Activated CD4-positive, alpha-beta memory T cell treated with anti-CD3 and anti-CD28 coated beads, Interleukin-2, amount 10 ng/mL, durations not matched to agents 7 days and 5 days (primary cell): ENCODE measurements at places on chromosomes 5 and 9. TPM values are rescaled to one million over a fixed set of nuclear protein-coding genes. Genes with fewer than 3 reads are reported as not detected.

- DNase-seq: no peak
Observed at GRCh38 chr5:112221128-112221527, 197.9 kb downstream of the EPB41L4A start.

DNA sequence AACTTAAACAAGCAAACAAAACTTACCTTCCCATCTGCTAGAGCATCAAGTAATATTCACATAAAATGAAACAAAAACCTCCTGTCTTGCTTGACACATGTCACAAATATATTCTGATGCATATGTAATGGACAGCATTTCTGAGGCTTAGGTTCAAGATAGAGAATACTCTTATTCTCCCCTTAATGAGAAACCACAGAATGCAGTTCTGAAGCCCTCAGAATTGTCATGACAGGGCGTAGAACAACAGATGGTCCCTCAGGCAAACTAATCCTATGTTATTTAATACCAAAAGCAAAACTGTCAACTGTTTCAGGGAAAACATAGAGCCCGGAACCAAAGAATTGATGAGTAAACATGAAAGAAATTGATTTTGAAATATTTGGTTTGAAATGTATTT lies 229.9 kb upstream of the RIOK2 start:
- no peak for DNase-seq

DNA sequence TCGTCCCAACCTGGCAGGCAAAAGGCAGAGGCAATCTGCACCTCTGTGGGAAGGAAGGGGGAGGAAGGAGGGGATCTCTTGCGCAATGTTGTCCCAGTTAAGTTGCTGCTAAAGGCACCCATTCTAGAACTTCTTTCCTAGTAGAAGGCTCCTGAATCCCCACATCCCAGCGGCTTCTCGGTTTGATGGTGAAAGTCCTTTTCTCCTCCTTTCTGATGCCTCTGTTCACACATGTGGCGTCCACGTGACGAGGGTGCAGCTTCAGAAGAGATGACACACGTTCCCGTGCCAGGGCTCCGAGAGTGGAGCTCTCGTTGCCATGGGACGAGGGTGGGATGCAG lies 96.9 kb upstream of the FCN2 start:
- DNase-seq: no peak

GRCh38 chr5:74239261-74239660 lies 401.3 kb downstream of the ENC1 start:
- DNase-seq: no peak

DNA sequence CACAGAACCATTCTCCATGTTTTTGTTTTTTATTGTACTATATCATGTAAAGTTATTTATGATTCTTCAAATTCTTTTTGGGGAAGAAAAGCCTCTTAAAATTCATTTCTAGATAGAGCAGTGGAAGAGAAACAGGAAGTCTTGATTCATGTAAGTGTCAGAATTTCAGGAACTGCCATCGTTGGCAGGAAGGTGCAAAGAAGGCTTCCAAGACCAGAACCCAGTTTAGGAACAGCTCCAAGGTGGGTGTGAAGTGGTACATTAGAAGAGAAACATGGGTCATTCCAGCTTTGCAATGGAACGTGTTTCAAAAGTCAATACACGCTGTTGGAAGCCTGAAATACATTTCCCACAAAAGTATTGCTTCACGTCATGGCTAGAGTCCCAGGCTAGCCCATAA lies 14.8 kb downstream of the SAXO1 start:
- no peak for DNase-seq

DNA sequence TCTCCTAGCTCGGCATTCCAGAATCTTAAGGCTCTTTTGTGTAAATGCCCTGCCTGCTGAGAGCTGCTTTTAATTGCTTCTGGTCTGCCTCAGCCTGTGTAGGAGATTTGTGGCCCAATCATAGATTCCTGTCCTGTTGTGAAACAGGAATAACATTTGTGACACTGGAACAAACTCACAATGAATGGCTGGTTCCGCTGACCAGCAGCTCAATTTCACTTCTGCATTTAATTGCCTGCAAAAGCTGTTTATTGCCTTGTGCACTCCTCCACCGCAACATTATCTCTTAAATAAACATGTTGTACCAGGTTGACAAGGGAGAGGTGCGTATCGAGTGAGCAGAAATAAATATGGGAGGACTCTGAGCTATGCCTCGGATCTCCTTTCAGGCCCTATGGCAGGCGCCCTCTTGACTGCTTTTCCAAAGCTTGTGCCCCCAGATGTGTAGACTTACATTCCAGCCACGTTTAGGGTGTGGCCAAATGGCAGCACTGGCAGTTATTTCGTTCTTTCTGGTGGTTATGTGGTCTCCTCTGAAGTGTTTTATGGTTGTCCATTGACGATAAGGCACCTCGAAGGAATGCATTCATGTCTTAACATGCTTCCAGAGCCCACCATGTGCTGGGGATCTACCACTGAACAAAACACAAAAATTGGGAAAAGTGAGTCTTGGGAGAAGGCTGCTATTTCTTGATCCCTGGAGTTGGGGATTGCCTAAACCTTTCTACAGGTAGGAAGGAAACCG lies 58.1 kb downstream of the DMRT1 start:
- DNase-seq: no peak

GRCh38 chr5:51559339-51559738 lies 176.1 kb downstream of the ISL1 start:
- no peak for DNase-seq

GRCh38 chr9:124520206-124520596 lies 13.0 kb upstream of the NR5A1 start:
- no peak for DNase-seq

GRCh38 chr9:98654247-98654646 lies 54.5 kb downstream of the GABBR2 start:
- no peak for DNase-seq

- DNase-seq: no peak
Observed at GRCh38 chr5:92050970-92051369, 667.9 kb upstream of the ARRDC3 start.

DNA sequence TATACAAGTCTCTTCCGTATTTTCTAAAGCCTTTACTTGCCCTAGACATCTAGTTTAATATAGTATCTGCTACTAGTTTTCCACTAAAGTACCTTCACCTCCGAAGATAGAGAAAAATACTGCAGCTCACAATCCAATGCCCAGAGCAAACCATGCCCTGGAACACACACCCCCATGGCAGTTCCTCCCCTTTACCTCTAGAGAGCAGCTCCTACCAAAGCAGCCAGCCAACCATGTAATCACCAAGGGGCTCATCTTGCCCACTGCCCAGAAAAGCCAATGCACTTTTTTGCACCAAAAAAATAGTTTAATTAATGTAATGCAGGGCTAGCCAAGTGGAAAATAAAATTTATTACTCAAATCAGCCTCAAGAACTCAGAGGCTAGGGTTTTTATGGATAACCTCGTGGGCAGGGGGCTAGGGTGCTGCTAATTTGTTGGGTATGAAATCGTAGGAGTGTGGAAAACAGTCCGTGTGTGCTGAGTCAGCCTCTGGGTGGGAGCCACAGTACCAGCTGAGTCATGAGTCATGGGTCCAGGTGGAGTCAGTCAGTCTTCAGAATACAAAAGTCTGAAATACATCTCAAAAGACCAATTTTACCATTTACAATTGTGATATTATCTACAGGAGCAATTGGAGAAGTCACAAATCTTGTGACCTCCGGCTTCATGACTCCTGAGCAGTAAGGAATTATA lies 120.1 kb upstream of the ACO1 start:
- DNase-seq: no peak

GRCh38 chr9:125971050-125971449 lies 223.9 kb downstream of the PBX3 start:
- no peak for DNase-seq

GRCh38 chr5:90807496-90807895 lies 248.9 kb downstream of the ADGRV1 start:
- no peak for DNase-seq

GRCh38 chr9:133538851-133539833 lies 4.6 kb downstream of the ADAMTSL2 start:
- no peak for DNase-seq

DNA sequence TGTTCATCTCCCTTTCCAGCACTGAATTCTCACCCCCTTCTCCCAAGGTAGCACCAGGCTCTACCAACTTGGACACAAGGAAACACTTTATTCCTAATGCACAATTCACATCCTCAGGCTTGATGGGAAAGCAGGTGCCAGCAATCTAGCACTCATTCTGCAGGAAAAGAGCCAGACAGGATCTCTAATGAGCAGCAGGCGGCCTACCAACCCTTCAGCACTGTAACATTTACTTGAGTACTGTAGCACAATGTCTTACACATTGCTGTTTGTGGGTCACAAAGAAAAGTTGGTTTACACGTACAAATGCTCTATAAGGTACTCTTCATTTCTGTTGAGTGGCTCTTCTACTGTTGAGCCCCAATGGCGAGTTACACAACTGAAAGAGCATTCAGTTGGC lies 254.4 kb downstream of the MLLT3 start:
- no peak for DNase-seq

DNA sequence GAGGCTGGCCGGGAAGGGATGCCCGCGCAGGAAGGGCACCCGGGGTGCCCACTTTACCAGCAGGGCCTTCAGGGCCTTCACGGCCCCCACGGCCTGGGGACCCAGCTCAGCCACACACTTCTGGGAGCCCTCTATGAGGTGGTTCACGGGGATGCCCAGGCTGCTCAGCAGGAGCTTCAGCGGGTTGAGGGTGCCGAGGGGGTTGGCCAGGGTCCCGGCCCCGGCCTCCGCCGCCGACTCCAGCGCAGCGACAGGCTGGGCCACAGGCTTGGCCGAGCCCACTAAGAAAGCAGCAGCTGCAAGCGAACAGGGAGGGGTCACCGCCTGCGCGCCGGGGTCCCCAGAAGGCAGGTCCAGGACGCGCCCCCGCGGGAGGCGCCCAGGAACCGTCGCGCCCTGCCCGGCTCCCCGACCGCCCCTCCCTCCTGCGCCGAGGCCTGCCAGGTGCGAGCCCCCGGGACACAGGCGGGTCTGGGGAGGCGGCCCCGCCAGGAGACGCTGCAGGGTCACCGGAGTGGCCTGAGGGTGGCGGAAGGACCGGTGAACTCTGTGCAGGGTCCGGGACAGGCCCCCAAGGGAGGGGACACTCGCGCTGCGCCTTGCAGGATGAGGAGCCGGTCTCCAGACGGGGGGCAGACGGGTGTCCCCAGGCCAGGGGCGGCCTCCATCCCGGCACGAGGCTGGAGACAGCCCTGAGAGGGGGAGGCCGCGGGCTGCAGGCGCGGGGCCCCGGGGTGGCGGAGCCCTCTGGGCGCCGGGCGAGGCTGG lies 572 bp downstream of the SCGB3A1 start:
- DNase-seq: peak; percentile 13

DNA sequence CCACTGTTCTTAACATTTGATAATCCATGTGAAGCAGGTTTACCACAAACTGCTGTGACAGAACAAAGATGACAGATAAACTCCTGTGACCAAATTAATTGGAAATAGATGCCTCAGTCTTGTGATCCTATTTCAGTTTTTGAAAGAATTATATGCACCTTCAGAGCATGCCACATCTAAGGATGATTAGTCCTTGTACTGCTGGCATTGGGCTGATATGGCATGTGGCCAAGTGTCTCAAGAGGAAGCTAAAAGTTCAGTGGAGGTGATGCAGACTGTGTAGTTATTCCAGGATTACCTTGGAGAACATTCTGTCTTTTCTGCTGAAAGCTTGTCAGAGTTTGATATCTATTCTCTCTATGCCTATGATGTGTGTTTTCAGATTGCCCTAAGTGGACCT lies 314.4 kb upstream of the EFNA5 start:
- DNase-seq: no peak

DNA sequence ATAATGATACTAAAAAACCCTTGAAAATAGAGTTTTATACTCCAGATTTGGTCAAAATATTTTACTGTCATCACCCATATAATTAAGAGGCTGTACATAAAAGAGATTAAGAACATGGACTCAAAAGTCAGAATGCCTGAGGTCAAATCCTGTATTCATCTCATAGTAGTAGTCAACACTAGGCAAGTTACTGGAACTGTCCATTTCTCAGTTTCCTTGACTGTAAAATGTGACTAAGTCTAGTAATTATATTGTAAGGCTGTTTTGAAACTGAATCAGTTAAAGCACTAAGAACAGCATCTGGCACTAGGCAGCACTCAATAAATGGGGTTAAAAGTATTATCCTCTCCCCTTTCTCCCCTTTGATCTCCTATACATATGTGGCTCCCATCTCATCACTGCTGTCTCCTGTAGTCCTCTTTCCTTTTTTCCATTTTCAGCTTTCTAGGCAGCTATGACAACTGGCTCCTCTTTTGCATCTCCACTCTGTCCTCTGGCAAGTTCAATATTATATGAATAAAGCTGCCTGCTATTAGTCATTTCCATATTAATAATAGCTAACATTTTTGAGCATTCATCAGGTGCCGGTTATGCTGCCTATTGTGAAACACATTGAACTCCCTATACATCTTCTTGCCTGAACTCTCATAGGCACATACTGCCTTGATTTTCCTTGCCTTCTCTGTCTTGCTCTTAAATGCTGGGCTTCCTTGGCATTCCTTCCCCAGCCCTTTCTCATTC lies 185.8 kb upstream of the NREP start:
- DNase-seq: no peak

DNA sequence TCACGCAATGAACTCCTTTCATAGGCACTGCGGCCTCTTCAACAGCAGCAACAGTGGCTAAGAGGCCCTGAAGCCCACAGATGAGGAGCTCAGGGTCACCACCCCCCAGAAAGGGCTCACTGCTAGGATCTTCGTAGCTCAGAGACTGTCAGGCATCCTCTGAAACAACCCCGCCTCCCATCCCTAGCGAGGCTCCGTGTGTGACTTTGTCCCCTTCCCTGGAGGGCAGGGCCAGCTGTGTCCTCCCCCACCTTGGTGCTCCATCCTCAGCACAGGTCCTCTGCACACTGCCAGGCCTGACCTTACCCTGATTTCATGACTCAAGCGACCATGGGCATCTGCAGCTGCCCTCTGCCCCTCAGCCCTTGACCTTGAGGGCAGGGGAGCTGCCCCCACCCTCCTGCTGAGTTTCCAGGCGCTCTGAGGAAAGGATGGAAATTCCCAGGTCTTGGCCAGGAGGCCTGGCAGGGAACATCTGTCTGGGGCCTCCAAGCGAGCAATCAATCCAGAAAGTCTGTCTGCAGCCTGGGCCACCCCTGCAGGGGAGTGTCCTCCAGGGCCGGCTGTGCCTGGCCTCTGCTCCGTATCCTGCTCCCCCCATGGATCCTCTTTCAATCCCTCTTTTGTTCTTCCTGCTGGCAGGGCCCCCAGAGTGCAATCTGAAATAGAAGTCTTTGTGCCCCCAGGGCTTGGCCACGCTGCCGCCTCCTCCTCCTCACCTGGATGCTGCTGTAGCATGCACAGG lies 6.8 kb upstream of the IRX4 start:
- no peak for DNase-seq

GRCh38 chr5:963310-963672 lies 45.3 kb upstream of the NKD2 start:
- DNase-seq: no peak

Gene ADGRD2
- total RNA-seq: not detected

Gene TAS2R1
- not detected for total RNA-seq

Gene DAB2
- not detected for total RNA-seq

Gene PAPPA
- total RNA-seq: not detected

Gene CACNA1B
- total RNA-seq: not detected

Gene CCL27
- not detected for total RNA-seq

Gene ENTPD8
- not detected for total RNA-seq

Gene C9orf152
- total RNA-seq: not detected

Gene PRRT1B
- total RNA-seq: not detected

Gene EQTN
- not detected for total RNA-seq

Gene TRPM3
- total RNA-seq: not detected

Gene ADAMTS13
- total RNA-seq: 2.4 TPM
